GM12864 (cell line): ENCODE measurements at places on chromosomes 5 and 9.

GRCh38 chr9:100111235-100111634, 12.2 kb downstream of the INVS start:
- no peak for DNase-seq

GRCh38 chr5:10564838-10565784, 1.2 kb downstream of the ANKRD33B start:
- no peak for DNase-seq

- DNase-seq: peak; percentile 89
Measured at GRCh38 chr5:141605523-141606277, 13.1 kb downstream of the DIAPH1 start.

GRCh38 chr5:142366007-142366406, 41.2 kb upstream of the SPRY4 start:
- no peak for DNase-seq

GRCh38 chr9:36268007-36268427, 9.8 kb upstream of the GNE start:
- no peak for DNase-seq

GRCh38 chr9:13626601-13627000, 347.1 kb upstream of the MPDZ start:
- no peak for DNase-seq

DNA sequence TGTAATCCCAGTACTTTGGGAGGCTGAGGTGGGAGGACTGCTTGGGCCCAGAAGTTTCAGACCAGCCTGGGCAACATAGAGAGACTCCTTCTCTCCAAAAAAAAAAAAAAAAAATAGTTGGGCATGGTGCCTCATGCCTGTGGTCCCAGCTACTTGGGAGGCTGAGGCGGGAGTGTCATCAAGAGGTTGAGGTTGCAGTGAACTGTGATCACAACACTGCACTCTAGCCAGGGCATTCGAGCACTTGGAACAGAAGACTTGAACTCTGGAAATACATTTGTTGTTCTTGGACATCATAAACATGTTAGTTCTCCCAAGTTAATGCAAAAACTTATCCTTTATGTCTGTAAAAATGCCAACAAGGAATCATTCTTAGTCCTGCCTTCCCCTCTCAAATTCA, 29.6 kb downstream of the EHMT1 start:
- no peak for DNase-seq

GRCh38 chr5:34690301-34690700, 34.2 kb downstream of the RAI14 start:
- DNase-seq: no peak

GRCh38 chr9:38343552-38343951, 49.0 kb upstream of the ALDH1B1 start:
- no peak for DNase-seq

GRCh38 chr5:1666812-1667588, 132.6 kb downstream of the MRPL36 start:
- DNase-seq: no peak

DNA sequence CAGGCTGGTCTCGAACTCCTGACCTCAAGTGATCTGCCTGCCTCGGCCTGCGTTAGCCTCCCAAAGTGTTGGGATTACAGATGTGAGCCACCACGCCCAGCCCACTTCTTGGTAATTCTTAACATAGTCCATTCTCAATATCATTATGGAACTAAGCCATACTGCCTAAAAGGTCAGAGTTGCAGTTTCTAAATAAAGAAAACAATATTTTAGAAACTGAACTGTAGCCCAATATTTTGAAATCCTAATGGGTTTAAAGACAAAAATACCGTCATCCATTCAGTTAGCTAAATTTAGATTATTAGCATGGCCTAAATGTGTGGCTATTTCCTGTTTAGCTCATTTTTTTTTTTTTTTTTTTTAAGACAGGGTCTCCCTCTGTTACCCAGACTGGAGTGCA, 99.5 kb downstream of the USP20 start:
- no peak for DNase-seq

- no peak for DNase-seq
Measured at GRCh38 chr5:33457126-33457525, 16.4 kb downstream of the TARS1 start.

DNA sequence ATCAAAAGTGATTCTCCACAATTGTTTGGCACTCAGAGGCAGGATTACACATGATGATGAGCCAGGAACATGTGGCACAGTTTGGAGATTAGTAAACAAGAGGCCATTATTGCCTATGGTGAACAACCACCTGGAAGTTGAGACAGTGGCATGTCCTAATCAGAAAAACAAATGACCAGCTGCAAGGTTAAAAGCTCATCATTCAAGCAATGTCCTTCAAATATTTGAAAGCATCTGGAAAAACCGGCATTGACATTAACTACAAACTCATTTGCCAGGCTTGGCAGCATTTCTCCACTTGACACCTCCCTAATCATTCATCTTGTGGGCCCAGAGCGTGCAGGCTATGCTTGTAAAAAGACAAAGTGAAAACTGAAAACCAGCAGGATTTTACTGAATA, 80.6 kb upstream of the MEGF10 start:
- no peak for DNase-seq

- peak; percentile 92 for DNase-seq
Measured at GRCh38 chr9:128218518-128219389, 15.6 kb downstream of the DNM1 start.

DNA sequence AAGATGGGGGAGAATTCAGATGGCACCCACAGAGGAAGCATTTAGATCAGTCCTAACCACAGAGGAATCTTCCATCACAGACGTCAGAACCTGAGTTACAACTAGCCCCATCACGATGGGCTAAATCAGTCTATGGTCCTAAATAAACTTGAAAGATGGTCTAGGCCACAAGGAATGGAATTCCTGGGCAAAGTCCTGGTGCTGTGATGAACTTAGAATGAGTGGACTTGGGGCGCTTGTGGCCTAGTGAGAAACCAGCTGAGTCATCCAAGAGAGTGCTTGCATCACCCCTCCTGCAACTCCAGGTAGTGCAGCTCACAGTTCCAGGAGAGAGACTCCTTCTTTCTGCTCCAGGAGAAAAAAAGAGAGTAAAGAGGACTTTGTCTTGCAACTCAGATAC, 722.9 kb upstream of the RGMB start:
- no peak for DNase-seq

DNA sequence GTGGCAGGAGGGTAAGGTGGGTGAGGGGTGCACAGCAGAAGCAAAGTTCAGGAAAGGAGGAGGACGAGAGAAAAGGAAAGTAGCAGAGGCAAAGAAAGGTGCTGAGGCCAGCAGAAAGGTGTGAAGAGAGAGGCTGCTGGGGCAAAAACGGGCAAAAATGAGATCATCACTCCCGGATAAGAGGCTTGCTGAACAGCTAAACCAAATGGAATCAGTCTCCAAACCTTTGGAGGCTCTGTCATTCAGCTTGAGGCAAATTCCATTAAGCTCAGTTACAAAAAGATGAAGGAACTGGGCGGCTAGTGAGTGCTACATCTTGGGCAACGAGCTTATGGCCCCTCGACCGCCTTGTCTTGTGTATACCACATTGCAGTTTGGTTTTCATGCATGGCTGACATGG, 136.4 kb downstream of the FSTL4 start:
- no peak for DNase-seq

DNA sequence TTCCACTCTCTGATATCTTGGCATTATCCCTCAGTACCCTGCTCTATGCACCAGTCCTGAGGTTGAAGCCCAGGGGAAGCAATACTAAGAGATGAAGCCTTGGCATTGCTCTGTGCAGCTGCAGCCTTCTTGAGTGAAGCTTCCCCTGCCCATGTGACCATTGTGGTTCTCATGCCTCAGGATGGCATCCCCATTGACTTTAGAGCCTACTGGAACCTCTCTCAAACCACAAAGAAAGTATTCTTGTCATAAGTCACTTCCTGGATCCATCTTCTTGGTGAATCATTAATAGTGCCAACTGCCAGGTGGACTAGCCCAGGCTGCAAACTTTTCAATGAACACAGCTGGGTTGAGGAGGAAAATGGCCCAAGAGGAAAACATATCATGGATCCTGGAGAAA, 283.9 kb upstream of the RFX3 start:
- no peak for DNase-seq

DNA sequence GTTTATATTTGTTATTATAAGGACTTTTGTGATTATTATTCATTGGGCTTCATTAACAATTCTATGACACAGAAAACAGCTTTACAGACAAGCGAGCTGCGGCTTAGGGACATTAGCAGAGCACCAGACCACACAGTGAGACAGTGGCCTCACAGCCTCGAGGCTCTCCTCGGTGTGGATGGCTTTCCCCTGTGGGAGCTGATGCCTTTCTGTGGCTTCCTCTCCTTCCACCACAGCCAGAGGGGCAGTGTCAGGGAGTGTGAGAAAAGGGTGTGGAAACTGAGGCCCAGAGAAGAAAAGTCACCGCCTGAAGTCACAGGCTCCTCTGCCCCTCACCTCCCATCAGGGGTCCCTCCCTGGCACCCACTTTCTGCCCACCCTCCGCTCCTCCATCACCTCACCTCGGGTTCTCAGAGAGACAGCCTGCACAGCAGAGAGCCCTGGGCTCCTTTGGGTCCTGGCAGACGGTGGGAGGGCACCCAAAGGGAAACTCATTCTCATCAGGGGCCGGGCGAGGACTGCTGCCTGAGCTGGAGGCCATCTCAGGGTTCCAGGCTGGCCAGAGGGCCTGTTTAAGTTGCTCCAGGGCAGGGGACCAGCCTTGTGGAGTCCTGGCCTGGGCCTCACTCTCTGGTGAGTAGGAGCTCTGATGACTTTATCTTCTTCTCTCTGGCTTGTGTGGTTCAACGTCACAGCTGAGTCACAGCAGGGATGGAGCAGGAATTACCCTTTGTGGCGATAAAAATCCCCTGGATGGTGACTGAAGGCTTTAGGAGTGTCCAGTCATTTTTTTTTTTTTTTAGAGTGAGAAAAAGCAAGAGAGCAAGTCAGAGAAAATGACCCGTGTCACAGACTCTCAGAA, 830 bp downstream of the TRAF1 start:
- peak; percentile 78 for DNase-seq

GRCh38 chr5:60023255-60023654, 129.7 kb upstream of the PDE4D start:
- no peak for DNase-seq

- no peak for DNase-seq
Measured at GRCh38 chr5:10036136-10036815, 213.4 kb downstream of the ATPSCKMT start.

GRCh38 chr9:90505695-90506094, 136.9 kb downstream of the DIRAS2 start:
- DNase-seq: no peak

DNA sequence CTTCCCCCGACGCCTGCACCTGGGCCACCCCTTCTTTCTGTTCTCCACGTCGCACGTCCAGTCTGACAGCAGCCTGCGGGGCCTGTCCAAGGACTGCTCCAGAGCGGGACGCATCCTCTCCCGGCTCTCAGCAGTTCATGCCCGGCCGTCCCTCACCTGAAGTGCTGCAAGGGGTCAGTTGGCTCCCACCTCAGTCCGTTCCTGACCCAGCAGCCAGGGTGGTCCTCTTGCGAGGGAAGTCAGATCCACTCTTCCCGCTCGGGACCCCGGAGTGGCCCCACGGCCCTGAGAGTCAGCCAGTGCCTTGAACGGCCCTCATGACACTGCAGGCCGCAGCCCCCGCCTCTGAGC, 249.7 kb upstream of the IRX4 start:
- no peak for DNase-seq

DNA sequence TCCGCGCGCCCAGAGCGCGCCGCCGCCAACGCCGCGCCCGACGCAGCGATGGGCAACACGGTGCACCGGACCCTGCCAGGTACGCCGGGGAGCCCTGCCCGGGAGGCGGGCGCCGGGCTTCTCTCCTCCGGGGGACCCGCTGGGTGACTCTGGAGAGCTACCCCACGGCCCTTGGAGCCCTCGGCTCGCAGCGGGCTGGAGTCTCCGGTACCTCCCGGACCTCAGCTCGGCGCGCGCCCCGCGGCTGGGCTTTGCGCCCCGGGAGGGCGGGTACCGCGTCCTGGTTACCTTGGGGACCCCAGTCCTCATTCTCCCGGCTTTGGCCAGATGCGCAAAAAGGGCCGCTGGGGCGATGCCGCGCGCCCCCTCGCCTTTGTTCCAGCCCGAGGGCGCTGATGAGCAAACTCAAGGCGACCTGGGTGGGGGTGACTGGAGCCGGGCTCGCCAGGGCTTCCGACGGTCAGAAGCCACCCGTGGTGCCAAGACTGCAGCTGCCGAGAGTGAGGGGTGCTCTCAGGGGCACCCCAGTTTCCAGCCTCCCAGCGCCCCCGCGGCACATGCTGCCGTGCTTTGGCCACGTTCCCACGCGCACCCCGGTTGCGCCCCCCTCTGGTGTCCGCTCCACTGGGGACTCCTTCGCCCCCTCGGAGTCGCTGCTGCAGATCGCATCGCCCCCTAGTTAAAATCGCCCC, 442 bp downstream of the NEURL1B start:
- no peak for DNase-seq

GRCh38 chr5:174799121-174799520, 74.7 kb downstream of the MSX2 start:
- DNase-seq: no peak

GRCh38 chr9:105070176-105070575, 142.2 kb upstream of the ABCA1 start:
- no peak for DNase-seq

GRCh38 chr9:106887066-106887465, 24.1 kb downstream of the ZNF462 start:
- DNase-seq: no peak

GRCh38 chr5:175851727-175852126, 19.7 kb upstream of the CPLX2 start:
- DNase-seq: no peak

DNA sequence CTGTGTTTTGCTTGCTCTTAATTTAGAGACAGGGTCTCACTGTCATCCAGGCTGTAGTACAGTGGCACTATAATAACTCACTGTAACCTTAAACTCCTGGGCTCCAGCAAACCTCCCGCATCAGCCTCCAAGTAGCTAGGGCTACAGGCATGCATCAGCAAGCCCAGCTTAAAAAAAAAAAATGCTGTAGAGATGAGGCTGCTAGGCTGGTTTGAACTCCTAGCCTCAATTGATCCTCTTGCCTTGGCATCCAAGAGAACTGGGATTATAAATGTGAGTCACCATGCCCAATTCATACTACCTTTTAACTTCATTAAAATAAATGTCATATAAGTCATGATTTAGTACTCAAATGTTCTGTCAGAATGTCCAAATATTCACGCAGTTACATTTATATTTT, 2195.7 kb upstream of the C9orf72 start:
- no peak for DNase-seq

DNA sequence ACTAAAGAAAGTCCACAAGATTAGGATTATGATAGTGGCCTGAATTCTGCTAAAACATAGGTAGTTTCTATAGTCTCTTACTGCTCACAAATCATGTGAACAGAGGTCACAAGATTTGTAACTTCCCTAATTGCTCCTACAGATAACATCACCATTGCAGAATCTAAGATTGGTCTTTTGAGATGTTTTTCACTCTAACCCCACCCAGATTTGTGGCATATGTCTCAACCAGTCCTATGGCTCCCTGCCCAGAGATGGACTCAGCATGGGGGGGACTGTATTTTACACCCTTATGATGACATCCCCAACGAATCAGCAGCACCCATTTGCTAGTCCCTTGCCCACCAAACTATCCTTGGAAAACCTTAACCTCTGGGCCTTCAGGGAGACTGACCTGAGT, 1046.2 kb downstream of the CDH12 start:
- no peak for DNase-seq

GRCh38 chr5:76742583-76742982, 26.7 kb downstream of the F2R start:
- DNase-seq: no peak
